Dorsolateral prefrontal cortex (tissue), 122 donors: ENCODE measurements at places on chromosomes 5 and 9.
A peak's percentile ranks its signal among the peaks of the same experiment; 100 is the strongest.

- no peak for DNase-seq
Measured at GRCh38 chr9:18238752-18239447, 235.1 kb upstream of the ADAMTSL1 start.

DNA sequence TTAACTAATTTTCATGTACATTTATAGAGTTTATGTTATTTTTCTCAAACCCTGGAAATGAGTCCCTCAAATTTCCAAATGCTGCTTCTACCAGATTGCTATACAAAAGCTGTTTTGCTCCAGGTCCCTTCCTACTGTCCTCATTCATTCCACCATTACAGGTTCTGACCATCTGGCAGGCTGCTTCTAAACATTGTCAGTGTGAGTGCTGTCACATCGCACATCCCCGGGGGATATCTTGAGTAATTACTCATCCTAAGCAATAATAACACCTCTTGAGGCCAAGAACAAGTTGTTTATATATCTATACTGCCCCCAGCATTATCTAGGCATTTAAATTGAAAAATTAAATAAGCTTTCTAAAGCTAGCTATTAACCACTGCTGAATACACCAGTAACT, 1675.3 kb upstream of the CDH6 start:
- DNase-seq: no peak

DNA sequence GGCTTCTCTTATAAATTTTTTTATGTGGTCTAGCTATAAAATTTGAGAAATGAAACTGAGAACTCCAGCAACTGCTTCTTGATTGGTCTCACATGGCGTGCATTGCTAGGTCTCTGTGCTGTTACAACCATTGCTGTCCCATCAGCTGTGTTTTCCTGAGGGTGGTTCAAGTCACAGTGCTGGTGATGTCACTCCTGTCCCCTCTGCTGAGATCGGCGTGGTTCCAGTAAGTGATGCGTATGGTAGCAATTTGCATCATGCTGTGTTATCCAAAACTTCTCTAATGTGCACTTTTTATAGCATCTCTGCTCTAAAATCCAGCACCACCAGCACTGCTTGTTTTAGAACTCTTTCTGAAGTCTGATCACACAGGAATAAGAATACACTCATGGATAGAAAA, 112.6 kb upstream of the ZNF608 start:
- peak; percentile 24 for DNase-seq

- DNase-seq: no peak
Measured at GRCh38 chr5:14487897-14488570, 93.6 kb upstream of the OTULINL start.

DNA sequence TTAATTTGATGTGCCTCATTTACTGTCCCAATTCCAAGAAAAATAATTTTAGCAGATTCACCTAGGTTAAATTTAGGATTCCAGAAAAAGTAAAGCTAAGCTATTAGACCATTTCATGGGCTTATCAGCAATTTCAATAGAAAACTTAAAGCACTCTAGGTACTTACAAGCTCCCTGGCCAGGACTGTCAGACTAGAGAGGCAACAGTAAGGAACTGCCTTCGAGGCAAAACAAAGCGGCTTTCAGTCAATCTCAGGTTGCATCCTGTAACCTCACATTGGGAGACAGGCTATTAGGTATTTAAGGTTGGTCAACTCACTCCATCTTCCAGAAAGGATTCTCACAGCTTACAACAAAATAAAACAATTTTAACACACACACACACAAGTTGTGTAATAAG, 48.7 kb upstream of the FSD1L start:
- no peak for DNase-seq

GRCh38 chr9:70466976-70467561, 52.6 kb upstream of the KLF9 start:
- no peak for DNase-seq

DNA sequence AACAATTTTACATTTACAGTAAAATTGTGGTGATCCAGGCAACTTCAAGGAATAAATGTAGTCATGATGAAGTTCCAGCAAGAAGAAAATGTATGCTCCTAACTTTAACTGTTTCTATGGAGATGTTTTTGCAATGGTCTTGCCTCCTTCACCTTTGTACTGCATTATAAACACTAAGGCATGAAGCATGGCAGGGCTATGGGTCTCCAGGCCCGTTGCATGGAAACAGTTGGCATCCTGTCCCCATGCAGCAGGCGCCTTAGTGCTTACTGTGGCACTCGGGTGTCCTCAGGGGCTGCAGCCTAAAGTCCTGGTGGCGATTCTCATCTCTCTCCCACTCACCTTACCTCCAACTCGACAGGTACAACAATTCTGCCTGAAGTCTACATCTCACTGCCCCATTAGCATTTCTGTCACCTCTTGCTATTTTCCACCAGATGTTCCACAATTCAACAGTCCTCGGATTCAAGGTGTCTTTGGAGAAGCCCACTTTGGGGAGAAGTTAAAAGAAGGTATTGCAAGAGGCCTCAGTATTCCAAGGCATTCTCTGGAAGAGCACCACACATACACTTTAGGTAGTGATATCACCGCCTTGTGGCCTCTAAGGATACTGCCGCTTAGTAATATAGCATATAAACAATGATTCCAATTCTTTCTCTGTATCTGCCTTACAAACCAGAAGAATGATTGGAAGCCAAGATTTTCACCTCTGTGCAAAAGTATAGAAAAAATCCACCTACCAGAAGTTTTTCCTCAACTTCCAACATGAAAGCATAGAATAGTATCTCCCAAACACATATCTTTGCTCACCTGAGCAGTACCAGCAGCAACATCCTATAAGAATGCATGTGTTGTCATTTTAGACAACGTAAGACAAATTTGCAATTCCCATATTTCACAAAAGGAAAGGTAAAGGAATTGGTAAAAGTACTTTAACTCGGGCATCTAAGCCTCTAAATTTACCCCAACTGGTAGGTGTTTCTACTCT, 5.1 kb downstream of the LIFR start:
- no peak for DNase-seq

DNA sequence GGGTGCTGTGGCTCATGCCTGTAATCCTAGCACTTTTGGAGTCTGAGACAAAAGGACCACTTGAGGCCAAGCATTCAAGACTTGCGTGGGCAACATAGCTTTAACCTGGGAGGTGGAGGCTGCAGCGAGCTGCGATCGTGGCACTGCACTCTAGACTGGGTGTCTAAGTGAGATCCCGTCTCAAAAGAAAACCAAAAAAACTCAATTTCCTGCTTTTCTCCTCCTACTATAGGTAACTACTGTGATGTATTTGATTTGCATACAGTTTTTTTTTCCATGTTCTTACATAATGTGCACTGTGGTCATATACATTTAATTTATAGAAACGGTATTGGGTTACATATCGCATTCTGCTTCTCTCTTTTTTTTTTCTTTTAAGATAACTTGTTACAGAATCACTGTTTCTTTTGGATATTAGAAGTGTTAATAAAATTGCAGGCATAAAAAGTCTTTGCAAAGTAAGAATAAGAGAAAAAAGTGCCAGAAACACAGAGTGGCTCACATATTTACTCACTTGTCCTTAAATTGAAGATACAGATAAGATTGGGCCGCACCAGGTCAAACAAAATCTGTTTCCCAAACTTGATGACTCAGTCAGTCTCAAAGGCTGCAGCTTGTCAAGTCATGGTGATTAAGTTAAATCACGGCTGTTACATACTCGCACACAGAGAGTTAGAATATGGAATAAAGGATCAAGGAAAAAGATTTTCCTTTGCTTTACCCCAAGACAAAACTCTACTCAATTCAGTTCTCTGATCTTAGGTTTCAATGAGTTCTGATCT, 2.0 kb upstream of the PTGR1 start:
- DNase-seq: no peak

DNA sequence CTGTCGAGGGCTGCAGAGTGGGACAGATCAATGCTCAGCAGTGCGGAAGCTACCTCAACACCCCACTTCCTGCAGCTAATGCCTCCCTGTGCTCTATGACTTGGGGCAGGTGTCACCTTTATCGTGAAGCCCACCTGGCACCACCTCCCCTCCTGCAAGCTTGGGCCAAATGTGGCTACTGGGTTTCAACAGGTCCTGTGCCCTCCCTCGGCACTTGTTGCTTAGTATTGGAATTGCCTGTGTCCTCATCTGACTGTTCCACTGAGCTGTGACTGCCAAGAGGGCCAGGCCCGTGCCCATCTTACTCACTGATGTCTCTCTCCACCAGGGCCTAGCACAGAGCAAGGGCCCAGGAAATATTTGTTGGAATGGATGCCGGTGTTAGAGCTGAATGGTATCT, 9.4 kb downstream of the SLC27A4 start:
- DNase-seq: no peak

DNA sequence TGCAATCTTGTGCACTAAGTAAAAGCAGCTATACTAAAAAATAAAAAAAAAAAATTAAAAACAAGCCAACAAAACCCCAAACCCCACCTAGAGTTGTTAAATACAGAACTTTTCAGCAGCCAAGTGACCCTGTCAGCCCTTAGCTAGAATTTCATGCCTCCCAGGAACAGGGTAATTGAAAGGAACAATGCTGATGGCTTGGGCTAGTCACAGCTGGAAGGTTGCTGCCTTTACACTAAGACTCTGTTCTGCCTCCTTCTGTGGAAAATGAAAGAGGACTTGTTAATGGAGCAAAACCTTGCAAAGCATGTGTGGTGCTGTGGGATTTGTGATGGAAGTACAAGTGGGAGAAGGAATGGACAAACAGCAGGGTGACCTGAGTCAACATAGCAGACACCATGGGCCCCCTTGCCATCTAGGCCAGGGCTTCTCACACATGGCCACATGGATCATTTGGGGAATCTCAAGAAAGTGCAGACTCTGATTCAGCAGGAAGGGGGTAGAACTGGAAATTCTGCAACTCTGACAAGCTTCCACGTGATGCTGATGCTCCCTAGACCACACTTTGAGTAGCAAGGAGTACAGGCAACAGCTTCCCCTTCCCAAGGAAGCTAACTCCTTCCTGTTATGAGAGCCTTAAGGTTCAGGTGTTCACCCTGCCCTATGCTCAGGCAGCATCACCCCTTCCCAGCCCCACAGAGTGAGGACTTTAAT, 14.9 kb upstream of the TMEM252 start:
- no peak for DNase-seq

DNA sequence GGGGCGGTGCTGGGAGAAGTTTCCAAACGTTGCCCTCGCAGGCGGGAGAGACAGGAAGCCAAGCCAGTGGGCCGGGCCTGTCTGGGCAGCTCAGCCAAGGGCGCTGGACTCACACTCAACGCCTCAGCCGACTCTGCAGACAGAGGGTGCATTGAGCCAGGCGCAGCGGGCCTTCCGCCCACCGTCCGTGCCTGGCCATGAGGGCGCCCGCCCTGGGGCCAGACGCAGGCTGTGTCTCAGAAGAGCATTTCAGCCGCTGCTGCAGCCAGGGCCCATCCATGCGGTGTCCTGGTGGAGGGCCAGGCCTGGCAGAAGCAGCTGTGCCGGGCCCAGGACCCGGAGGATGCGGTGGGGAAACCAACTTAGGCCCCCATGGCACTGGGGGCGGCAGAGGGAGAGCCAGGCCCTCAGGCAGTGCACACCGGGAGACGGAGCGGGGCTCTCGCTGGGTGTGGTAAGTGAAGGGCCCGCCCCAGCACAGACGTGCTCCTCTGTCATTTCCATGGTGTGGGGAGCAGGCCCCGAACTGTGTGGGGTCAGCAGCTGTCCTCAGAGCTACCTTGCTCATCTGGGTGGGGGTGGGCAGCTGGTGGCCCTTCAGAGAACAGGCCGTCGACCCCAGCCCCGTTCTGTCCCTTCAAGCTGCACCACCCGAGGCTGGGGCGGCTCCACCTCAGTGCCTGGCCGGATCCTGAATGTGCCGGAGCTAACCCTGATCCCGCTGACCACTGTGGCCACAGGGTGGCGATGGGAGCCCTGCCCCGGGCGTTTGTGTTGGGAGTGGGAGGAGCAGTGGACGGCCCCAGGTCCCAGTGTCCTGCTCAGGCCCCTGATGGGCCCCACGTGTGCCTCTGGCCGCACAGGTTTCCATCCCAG, 18.0 kb downstream of the DNLZ start:
- peak; percentile 79 for DNase-seq

- no peak for DNase-seq
Measured at GRCh38 chr9:130530938-130531337, 48.4 kb upstream of the FUBP3 start.

- DNase-seq: no peak
Measured at GRCh38 chr5:15384581-15384980, 115.4 kb upstream of the FBXL7 start.

DNA sequence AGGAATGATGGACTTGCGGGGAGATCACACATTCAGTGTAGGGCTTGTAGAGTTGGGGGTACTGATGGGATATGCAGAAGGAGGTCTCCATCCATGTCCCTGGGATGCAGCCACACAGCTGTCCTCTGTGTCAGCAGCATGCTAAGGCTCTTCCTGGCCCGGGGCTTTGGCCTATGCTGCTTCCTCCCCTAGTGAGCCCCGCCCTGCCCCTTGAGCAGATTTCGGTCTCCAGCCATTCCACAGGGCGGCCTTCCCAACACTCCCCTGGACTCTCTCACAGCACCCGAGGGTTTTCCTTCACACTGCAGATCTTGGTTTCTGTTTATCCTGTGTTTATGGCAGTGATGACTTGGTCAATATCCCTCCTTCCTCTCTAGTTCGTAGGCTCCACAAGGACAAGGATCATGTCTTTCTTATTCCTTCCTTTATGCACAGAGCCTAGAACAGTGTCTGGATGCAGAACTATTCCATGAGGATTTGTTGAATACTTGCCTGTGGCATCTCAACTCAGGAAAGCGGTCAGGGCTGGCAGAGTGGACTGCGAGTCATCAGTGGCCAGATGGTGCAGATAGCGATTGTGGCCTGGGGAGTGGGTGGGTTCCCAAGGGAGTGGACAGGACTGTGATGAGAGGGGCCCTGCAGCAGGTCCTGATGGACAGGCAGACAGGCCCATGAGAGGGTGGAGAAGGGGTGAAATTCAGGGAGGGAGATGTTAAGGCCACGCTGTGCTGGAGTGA, 114.2 kb downstream of the RGS3 start:
- DNase-seq: no peak

DNA sequence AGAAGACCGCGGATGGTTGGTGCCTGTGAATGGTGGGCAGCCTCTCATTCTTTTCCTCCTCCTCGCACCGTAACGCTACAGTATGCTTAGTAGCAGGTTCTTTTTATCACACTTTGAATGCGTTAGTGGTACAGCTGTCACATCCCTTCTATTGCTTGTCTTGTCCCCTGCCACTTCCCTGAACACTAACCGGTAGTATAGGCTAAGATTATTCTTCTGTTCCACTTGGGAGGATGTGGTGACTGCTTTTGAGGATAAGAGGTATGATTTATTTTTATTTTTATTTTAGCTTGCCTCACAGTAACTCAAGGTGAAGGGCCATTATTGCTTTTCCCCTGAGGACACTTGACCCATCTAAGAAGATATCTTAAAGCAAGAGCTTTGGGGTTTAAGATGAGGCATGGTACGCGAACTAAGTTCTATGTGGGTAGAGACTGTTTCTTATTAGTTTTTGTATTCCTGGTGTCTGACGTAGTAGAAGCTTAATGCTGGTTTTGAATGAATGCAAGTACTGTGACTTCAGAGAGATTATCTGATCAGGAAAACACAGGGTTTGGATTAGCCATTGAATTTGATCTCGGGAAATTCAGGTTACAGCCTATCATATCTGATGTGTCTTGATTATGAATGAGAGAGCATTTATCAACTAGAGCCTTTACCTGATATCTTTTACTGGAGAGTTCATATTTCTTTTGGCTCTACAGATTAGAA, 951 bp downstream of the UNC13B start:
- DNase-seq: no peak
